Activated CD4-positive, alpha-beta T cell treated with anti-CD3 and anti-CD28 coated beads, Interleukin-2, amount 50 U/mL, for 1 hour (primary cell): ENCODE measurements at places on chromosomes 3 and 15.

DNA sequence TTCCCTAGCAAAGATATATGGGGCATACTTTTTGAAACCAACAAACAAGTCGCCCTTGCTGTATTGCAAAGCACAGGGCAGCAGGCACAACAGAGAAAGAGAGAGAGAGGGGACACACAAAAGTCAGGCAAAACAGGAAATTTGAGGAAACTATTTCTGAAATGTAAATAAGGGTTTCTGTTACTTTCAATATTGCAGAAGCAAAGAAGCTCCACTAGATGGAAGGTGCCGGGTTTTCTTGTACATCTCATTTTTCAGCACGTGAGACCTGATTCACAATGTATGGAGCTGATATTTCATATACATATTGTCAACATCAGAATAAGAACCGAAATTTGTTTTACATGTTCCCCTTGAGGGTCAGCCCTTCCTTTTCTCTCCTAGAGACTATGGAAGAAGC, 127.4 kb downstream of the FOXP1 start:
- no peak for DNase-seq

GRCh38 chr3:14389716-14390115, 12.7 kb upstream of the SLC6A6 start:
- DNase-seq = no peak

DNA sequence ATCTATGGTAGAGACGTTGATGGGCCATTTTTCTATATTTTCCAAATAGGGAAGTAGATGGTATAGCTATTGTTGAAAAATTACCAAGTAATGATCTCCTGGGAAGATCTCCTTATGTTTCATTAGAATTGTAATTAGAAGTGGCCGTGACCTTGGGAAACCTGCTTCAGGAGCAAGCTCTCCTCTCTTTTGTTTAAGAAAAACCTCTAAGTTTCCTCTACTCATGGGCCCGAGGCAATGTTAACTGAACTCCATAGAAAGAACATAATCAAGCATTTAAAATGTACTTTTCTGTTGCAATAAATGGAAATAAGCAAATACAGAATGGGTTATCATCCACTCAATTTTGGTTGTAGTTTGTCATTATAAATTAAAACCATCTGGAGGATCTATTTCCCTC, 511.2 kb upstream of the MDFIC2 start:
- no peak for DNase-seq

GRCh38 chr15:69853544-69853951, 244.2 kb downstream of the TLE3 start:
- no peak for DNase-seq

GRCh38 chr15:83734487-83734886, 80.6 kb downstream of the ADAMTSL3 start:
- DNase-seq = no peak

DNA sequence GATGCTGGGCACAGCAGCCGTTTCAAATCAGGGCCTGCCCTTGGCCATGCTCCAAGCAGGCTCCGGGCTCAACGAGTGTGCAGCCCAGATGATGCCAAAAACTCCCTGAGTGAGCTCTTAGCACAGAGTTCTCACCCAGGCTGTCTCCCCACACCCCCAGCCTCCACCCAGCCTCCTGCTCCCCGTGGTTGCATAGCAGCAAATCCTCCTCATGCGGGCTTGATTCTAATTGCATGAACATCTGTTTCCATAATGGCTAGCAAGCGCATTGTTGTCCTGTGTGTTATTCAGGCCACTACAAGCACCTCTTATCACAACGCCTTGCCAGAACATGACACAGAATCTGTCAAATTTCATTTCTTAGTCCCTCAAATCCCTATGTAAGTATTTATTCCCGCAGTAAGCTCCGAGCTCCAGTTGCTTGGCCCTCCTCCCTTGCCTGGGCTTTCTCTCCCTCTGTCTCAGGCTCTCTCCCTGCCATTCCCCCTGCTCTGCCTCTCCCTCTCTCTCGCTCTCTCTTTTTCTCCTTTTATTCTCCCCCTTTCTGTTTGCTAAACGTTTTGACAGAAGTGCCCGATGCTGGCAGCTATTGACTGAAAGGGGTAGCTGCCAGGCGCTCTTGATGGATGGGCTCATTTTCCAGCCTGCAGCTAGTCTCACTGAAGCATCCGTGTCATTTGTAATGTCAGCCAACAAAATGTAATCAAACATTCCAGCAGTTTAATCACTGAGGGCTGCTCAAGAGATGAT, 306.5 kb downstream of the IL20RB start:
- no peak for DNase-seq

DNA sequence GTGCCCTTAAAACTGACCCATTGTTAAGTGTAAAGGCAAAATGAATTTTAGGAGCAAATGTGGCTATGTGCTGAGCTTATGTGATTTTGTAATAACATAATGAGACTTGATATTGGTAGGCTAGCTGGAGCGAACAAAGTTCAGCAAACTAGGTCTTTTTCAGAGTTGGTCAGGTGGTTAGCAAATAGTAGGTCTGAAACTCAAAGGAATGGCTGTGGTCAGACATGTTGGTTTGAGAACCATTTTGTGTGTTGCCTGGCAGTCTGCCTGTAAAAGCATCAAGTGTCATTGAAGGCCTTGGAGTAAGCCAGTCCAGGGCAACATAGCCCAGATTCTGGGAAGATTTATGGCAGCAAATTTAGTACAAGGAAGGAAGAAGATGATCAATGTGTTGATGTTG, 16.4 kb downstream of the FBXO22 start:
- no peak for DNase-seq

- no peak for DNase-seq
Measured at GRCh38 chr3:102980355-102980696, 545.5 kb downstream of the ZPLD1 start.

GRCh38 chr3:21894459-21895340, 143.7 kb upstream of the ZNF385D start:
- DNase-seq = no peak

GRCh38 chr3:169929830-169930519, 18.6 kb downstream of the SAMD7 start:
- DNase-seq = no peak

DNA sequence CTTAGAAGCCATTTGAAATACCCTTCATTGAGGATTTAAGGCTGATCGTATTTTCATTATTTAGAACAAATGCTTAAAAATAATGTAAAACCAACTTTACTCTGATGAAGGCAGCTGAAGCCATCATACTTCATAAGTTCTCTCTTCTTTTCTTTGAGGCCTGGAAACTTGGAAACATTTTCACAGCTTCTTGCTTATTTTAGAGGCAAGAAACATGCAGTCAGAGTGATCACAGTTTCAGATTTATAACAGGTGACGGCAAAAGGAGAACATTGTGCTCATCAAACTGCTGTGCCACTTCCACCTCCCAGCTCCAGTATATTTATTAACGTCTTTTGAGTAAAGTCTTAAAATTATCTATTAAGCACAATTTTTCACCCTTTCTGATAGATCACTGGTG, 376.1 kb downstream of the PTPRG start:
- DNase-seq = no peak

DNA sequence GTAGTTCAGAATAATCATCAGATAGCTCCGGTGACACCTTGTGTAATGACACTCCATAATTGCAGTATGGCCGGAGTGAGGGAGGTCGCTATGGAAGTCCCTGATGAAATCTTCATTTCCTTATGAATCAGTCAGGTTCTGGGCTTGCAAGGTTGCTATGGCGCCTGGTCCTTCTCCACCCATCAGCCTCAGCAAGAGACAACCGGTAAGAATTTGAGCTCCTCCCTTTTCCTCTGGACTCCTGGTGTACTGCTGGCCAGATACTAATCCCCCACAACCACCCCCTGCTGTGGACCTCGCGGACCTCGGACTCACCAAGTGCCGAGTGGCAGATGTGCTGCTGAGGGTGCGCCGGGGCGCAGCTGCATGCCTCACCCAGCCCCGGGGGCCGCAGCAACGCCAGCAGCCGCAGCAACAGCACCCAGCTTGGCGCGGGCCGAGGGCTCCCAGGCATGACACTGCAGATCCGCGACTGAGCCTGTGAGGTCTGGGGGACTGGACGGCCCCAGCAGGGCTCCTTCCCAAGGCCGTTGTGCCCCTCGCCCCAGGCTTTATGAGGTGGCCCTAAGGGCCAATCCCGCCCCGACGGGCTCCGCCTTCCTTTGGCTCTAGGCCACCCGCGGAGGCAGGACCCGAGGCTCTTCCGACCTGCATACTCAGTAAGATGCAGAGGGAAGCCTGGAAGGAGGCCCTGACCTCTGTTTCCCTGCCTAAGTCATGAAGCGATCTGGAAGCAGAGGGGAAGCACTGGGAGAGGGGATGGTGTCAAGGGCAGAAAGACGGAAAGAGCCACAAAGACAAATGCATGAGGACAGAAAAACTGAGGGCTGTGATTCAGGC, at the start of gene TIMP4:
TIMP4 (minus strand) TSS at position 526 of the 840 bp plus-strand sequence; CDS start at position 454, 72 bp downstream.
- DNase-seq = no peak
